ENCODE measurements at places on chromosomes 4 and X. TPM values are rescaled to one million over a fixed set of nuclear protein-coding genes. Genes with fewer than 3 reads are reported as not detected.

Gene RAB9B
- 3.2 TPM for total RNA-seq

Gene TAF7L
- total RNA-seq = 1.9 TPM

Gene PTTG2
- 0.37 TPM for total RNA-seq

Gene DEFB131A
- not detected for total RNA-seq

Gene MORF4L2
- 1,110 TPM for total RNA-seq

Gene CSAG1
- total RNA-seq = not detected

Gene CXXC4
- total RNA-seq = under 0.01 TPM

Gene PHEX
- 1.00 TPM for total RNA-seq

Gene LUZP4
- not detected for total RNA-seq

Gene ADH4
- total RNA-seq = not detected

Gene AMOT
- total RNA-seq = 3.9 TPM

Gene MAGEH1
- total RNA-seq = 41.4 TPM

Gene TMSB15C
- total RNA-seq = 6.2 TPM

Gene CXCR3
- total RNA-seq = not detected

Gene CSN1S1
- total RNA-seq = not detected

Gene AMTN
- not detected for total RNA-seq

Gene DRD5
- not detected for total RNA-seq

Gene TRPC3
- 1.7 TPM for total RNA-seq

Gene KLHL13
- total RNA-seq = 6.0 TPM

Gene FRMD7
- not detected for total RNA-seq

Gene CEP44
- 33.8 TPM for total RNA-seq

Gene PITX2
- 0.89 TPM for total RNA-seq
